ENCODE measurements at places on chromosomes 5 and 9.

DNA sequence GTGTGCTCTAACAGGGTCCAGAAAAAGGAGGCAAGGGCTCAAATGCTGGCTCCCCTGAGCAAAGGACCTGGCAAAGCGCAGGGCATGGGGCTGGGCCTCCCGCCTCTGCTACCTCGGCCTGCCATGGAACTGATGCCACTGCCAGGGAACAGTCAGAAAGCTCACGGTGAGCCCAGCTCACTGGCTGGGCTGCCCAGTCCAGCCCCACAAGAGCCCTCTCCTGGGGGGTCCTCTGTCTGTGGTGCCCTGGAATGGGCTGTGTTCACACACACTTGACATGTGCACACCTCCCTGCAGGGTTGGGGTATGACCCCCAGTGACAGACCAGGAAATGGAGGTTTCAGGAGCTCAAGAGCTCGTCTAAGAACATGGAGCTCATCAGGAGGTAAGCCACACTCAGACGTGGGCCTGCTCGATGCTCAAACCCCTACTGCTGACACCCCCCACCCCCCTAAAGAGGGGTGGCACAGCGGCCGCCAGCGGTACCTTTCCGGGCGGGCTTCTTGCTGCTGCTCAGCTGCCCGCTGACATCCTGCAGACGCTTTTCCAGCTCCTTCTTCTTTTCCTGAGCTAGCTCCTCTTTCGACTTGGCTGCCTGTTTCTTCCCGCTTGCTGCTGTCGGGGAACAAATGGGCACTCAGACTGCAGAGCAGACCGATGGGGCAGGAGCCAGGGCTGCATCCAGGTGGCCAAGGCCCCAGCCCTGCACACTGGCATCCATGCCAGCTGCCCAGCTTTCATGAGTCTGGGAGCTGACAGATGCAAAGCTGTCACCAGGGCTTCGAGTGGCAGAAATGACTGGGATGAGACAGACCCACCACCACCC, 9.1 kb downstream of the BRD3OS start:
- no peak for DNase-seq

GRCh38 chr5:66828548-66829357, 232.6 kb downstream of the MAST4 start:
- DNase-seq: peak; percentile 45

DNA sequence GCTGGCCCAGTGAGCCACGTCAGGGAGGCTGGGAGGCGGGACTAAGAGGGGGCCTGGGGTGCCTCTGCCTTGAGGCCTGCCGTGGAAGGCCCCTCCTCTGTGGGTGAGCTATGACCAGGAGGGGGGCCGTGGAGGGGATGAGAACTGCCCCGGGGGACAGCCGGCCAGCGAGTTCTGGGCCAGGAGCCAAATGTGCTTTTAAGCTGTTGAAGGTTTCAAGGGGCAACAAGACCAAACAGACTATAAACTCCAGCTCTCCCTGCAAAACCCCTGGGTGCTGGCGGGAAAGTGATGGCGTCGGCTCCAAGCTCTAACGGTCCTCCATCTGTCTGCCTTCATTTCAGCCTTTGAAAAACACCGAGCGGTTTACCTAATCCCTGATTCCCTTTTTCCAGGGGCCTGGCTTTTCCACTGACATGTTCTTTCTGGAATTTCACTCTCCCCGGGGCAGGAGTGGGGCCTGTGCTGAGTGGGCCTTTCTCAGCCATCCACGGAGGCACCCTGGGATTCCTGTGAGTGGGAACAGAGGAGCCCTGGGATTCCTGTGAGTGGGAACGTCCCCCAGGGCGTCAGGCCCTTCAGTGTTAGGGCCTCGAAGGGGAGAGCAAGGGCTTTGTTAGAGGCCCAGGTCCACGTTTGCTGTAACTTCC, 65.6 kb downstream of the COL5A1 start:
- DNase-seq: no peak

GRCh38 chr5:135826994-135827671, 7.3 kb upstream of the SLC25A48 start:
- no peak for DNase-seq

DNA sequence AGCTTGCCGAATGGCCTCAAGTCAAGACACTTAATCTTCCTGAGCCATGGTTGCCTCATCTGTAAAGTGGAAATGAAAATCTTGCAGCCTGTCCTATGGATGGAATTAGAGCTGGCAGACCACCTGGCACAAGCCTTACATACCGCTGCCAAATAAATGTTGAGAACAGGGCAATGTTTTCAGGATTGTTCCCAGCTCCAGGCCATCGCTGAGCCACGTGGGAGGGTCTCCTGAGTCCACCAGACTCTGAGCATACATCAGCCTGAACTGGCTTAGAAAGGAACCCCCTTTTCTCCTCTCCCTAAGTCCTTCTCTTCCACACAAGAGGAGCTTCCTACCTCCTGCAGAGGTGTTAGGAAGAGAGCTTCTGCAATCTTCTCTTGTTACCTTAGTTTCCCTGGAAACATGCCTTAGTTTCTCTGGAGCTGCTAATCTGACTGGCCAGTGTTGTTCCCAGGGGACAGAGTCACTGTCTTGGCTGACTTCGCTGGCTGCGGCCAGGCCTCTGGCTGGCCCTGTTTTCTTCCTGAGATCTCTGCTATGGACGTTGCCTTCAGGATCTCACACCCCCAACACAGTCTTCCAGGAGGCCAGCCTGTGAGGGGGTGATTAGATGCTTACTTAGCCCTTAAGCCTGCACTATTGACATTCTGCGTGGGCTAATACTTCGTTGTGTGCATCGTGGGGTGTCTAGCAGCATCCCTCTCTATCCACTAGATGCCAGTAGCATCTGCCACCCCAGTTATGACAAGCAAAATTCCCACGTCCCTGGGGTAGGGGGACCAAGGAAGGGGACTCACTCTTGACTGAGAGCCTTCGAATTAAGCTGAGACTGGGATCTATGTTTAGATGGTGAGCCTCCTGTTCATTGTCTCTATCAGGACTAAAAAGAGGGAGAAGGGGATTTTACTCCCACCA, 62.2 kb downstream of the BOD1 start:
- DNase-seq: no peak

DNA sequence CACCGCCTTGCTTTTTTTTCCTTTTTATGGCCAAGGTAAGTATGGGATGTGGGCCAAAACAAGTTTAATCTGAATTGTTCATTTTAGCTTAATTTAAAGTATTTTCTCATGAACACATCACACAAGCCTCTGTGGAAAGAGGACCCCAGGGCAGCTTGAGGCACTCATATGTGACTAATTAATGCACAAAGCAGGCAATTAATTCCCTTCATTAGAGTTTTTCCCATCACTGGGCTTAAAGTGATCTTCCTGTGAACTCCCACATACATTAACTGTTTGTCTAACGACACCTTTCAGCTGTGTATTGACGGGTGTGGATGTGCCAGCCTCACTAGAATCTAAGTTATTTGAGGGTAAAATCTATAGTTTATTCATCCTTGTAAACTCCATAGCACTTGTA, 103.3 kb downstream of the MRPS27 start:
- no peak for DNase-seq

- no peak for DNase-seq
These were observed 43.0 kb downstream of the IL31RA start for GRCh38 chr5:55894135-55894534.

GRCh38 chr9:134099123-134099761, 31.4 kb upstream of the BRD3 start:
- DNase-seq: peak; percentile 23

GRCh38 chr9:115213818-115214334, 95.9 kb upstream of the TNC start:
- DNase-seq: no peak

GRCh38 chr9:137070201-137070905, at the start of gene SAPCD2:
Gene SAPCD2, minus strand, starts transcription at chr9:137070557. Its CDS starts 97 bp downstream, at chr9:137070460.
- DNase-seq: peak; percentile 84

- DNase-seq: no peak
These were observed 232.6 kb upstream of the ADAMTS16 start for GRCh38 chr5:4907571-4907970.

DNA sequence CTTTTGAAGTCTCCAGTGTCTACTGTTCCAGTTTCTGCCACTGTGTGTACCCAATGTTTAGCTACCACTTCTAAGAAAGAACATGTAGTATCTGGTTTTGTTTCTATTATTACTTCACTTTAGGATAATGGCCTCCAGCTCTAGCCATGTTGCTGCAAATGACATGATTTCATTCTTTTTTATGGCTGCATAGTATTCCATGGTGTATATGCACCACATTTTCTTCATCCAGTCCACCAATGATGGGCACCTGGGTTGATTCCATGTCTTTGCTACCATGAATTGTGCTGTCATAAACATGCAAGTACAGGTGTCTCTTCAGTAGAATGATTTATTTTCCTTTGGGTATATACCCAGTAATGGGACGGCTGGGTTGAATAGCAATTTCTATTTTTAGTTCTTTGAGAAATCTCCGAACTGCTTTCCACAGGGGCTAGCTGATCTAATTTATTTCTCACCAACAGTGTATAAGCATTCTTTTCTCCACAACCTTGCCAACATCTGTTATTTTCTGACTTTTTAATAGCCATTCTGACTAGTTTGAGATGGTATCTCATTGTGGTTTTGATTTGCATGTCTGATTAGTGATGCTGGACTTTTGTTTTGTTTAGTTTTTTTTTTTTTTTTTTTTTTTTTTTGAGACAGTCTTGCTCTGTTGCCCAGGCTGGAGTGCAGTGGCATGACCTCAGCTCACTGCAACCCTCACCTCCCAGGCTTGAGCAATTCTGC, 68.9 kb downstream of the WDR41 start:
- DNase-seq: no peak

- DNase-seq: no peak
These were observed 4.6 kb upstream of the RNU6ATAC start for GRCh38 chr9:134168757-134169550.

- no peak for DNase-seq
These were observed 290.6 kb downstream of the FER start for GRCh38 chr5:109038209-109038840.

DNA sequence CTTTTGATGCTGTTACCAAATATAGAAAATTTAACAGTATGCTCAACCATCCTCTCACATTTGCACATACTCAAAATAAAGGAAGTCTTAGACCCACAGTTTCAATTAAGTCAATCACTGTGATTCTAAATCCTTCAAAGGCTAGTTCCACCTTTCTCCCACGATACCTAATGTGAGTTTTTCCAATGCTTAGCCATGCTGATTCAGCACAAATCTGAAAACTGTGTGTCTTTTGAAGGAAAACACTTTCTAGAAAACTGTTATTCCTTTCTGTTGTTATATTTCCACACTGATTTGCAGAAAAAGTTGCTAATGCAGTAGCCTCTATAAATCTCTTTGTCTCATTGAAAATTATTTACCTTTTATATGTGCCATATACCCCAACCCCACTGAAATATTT, 645.7 kb downstream of the PRR16 start:
- no peak for DNase-seq

- DNase-seq: no peak
These were observed 191.0 kb downstream of the TARS1 start for GRCh38 chr5:33631786-33632185.

- peak; percentile 60 for DNase-seq
These were observed 890 bp downstream of the PIK3R1 start for GRCh38 chr5:68216245-68217046.

DNA sequence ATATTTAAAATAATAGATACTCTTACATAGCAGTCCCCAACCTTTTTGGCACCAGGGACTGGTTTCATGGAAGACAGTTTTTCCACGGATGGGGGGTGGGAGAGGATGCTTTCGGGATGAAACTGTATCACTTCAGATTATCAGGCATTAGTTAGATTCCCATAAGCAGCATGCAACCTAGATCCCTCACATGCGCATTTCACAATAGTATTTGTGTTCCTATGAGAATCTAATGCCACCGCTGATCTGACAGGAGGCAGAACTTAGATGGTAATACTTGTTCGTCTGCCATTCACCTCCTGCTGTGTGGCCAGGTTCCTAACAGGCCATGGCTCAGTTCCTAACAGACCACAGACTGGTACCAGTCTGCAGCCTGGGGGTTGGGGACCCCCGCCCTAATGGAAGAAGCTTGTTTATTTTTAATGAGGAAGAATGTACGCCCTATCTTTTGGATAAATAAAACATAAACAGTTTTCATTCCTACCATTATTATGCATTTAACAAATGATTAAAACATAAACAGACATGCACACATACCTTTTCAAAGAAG, 187.7 kb downstream of the ZSWIM6 start:
- no peak for DNase-seq

- no peak for DNase-seq
These were observed 259.9 kb upstream of the RASA1 start for GRCh38 chr5:87007737-87008136.

GRCh38 chr9:97632248-97632984, 752 bp downstream of the TSTD2 start:
- DNase-seq: peak; percentile 14

GRCh38 chr5:150465927-150466326, 16.4 kb upstream of the RPS14 start:
- no peak for DNase-seq

GRCh38 chr5:161549106-161549505, 2.6 kb upstream of the GABRB2 start:
- no peak for DNase-seq

DNA sequence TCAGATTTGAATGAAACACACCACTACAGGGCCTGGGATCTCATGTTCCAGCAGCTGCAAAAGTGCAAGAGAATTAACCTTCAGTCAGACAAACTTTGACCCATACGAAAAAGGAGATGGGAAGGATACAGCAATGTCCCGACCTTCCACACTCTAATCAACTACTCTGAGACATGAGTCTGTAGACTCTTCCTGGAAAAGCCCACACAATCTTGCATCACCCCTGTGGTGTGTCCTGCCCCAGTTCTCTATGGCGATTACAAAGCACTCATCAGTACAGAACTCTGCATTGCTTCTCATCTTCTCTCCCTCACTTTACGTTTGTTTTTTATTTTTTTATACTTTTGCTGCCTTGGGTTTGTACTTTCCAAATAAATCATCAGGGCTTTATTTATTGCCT, 241.0 kb upstream of the KIF2A start:
- DNase-seq: no peak

- no peak for DNase-seq
These were observed 17.8 kb downstream of the LRRC8A start for GRCh38 chr9:128899566-128900322.

DNA sequence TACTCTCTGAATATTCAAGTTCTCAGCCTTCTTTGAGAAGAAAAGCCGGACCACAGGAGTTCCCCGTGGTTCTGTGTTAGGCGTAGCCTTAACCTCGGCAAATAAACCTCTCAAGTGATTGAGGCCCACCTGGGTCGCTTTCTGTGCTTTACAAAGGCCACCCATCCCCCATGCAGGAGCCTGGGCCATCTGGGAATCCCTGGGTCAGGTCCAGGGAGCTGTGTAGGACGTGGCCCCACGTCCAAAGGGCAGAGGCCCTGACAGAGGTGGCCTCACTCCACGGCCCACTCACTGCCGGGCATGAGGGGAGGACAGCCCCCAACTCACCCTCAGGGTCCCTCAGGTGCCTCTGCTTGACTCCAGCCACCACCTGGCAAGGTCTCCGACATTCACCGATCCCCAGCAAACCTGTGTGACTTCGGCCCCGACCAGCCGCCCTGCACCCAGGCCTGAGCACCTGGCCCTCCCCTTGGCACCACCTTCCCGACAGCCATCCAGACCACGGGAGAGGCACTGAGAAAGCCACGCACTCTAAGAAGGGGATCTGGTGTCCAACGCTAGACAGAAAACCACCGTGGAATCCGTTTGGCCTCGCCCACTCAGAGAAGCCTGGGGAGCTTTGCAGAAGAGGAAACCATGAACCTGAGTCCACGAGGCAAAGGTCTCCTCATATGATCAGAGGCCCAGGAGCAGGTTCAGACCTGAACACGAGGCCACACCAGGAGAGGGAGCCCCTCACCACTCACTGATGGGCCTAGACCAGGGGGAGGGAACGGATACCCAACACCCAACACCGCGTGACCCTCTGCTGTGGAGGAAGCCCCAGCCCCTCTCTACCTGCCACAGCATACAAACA, 4.5 kb downstream of the SLC12A7 start:
- no peak for DNase-seq

- no peak for DNase-seq
These were observed 5.5 kb upstream of the DNAJB5 start for GRCh38 chr9:34984049-34984448.

Measured in stimulated activated naive CD4-positive, alpha-beta T cell treated with Interleukin-2 at 50 U/mL for 16 hours (primary cell).